ENCODE measurements at places on chromosomes 12 and 14.

- DNase-seq, result no peak
Observed at GRCh38 chr12:22539055-22539454, 5.3 kb downstream of the C2CD5 start.

GRCh38 chr12:31658471-31659086, 909 bp upstream of the ETFBKMT start:
- no peak for DNase-seq

DNA sequence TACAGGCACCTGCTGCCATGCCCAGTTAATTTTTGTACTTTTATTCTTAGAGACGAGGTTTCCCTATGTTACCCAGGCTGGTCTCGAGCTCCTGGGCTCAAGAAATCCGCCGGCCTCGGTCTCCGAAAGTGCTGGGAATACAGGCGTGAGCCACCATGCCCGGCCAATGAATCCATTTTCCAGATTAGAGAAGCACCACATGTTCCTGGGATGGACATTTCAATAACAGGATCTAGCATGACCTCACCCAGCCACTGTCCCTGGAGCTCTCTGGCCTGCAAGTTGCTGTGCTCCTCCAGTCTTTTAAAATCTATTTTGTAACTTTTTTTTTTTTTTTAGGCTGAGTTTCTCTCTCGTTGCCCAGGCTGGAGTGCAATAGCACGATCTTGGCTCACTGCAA, 2.2 kb downstream of the GPR132 start:
- DNase-seq, result no peak

DNA sequence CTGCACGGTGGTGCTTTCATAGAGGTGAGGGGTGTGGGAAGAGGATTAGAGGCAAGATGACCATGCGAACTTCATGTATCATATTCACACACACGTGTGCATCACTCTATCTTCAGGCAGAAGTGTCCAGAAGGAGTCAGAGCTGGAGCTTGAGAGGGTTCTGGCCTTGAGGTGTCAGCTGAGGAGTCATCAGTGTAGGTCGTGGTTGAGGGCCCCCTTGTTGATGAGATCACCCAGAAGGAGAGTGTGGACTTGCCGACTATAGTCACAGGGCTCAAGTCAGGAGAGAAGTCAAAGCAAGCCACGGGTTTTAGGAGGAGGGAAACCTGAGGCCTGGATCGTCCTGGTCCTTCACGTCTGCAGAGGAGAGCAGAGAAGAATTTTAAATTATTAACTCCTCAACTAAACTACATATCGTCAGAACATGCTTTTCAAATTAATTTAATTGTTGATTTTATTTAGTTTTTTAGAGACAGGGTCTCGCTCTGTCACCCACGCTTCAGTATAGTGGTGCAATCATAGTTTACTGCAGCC, 25.4 kb downstream of the EML1 start:
- DNase-seq, result no peak

Data from GM12891 (cell line).